ENCODE measurements at places on chromosomes 2 and 18. TPM values are rescaled to one million over a fixed set of nuclear protein-coding genes. Genes with fewer than 3 reads are reported as not detected.

DNA sequence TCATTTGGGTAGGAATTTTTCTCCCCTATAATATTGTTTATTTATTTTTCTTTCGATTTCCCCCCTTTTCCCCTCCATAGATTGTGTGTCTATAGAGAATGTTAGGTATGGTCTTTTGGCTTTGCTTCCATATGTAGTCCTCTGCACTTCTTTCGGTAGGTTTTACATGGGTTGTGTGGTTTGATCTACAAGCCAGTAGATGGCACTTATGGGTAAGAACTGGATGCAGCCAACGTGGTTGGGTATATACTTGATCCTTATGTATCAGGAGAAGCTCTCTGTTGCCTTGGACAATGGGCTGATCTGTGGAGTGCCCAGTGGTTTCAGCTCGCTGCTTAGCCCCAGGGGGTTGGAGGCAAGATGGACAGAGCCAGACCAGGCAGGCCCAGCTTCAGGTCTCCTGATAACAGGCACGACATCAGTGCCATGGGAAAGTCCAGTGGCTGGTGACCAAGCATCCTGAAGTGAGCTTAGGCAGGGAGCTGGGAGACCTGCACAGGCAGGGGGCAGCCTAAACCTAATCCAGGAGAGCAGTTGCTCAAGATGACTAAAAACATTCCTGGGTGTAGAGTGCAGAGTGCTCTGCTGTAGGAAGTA lies 488.3 kb downstream of the CCDC85A start:
- no peak for DNase-seq

DNA sequence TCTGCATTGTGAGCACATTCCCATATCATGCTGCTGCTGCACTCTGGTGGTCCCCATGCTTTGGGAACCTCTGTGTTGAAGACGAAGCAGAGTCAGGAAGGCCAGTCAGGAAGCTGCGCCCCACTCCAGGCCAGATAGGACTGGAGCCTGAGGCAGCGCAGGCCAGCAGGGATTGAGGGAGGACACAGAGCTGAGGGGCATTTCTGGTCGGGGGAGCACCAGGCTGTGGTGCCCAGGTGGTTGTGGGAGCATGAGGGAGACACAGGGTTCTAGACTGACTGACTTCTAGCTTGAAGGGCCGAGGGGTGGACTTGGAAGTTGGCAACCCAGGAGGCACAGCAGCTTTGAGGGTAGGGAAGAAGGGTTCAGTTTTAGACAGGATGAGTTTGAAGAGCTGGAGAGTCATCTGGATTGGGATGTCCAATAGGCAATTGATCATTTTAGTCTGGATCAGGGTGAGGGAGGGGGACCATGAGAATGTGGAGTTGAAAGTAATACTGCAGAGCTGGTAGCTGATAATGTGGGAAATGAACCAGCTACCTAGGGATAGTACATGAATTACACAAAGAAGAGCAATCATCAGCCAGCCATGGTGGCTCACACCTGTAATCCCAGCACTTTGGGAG lies 1.4 kb upstream of the ACTG2 start:
- DNase-seq, result no peak

CHPF gene
- total RNA-seq, result 57.5 TPM

DNA sequence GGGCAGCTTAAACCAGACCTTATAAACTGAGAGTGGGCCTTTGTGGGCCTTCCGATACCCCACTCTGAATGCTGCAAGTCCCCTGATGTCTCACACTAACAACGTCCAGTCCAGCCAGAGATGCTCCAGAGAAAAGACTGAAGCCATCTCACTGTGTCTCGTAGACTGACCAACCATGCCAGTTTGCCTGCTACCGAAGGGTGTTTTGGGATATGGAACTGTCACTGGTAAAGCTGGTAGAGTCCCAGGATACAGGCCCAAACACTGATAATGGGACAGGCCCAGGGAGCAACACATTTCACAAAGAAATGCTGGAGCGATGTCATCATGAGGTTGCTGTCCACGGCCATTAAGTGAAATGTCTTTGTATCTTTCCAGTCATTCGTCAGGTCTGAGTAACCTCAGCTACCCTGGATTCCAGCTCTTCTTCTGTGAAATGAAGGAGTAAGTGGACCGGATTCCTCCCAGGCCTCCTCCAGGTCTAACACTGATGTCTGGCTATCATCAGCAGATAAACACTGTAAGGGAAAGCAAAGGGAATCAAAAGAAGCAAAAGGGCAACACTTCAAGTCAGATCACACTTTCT lies 81.6 kb downstream of the SLC5A7 start:
- DNase-seq, result no peak

DNA sequence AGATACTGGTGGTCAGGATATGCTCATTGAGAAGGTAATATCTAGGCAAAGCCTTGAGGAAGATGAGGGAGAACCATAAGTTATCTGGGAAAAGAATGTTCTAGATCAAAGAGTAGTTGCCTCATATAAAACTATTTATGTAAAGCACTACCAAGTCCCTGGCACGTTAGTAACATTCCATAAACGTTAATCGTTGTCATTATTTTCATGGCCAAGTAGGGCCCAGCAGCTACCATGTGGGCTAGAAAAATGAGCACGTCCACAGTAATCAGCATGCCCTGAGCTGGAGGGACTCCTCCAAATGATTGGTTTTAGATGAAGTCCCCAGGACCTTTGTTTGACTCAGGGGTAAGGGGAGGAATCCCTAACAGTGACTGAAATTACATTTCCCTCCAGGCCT lies 32.7 kb upstream of the AFTPH start:
- no peak for DNase-seq

CCDC102B gene
- 6.7 TPM for total RNA-seq

All from omental fat pad (tissue), 4 donors.